ENCODE measurements at places on chromosomes 13 and 19.
A peak's percentile ranks its signal among the peaks of the same experiment; 100 is the strongest.

GRCh38 chr19:34732612-34733211, 1.3 kb upstream of the ZNF181 start:
- no peak for DNase-seq

DNA sequence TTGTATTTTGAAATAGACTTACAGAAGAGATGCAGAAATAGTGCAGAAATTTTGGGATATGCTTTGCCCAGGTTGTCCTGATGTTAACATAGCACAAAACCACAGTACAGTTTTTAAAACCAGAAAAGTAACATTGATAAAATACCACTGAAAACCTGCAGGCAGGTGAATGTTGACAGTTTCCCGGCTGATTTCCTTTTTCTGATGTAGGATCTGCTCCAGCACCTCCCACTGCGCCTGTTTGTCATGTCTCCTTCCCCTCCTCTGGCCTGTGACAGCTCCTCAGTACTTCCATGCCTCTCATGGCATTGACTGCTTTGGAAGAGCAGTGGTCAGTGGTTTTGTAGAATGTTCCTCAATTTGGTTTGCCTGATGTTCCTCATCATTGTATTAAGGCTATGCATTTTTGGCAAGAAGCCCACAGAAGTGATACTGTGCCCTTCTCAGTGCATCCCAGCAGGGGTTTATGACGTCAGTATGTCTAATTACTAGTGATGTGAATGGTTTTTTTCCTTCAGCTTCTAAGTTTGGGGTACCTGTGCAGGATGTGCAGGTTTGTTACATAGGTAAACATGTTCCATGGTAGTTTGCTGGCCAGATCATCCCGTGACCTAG, 31.0 kb downstream of the TDRD12 start:
- DNase-seq = no peak

- no peak for DNase-seq
Observed at GRCh38 chr13:103101901-103102300, 35.7 kb upstream of the SLC10A2 start.

DNA sequence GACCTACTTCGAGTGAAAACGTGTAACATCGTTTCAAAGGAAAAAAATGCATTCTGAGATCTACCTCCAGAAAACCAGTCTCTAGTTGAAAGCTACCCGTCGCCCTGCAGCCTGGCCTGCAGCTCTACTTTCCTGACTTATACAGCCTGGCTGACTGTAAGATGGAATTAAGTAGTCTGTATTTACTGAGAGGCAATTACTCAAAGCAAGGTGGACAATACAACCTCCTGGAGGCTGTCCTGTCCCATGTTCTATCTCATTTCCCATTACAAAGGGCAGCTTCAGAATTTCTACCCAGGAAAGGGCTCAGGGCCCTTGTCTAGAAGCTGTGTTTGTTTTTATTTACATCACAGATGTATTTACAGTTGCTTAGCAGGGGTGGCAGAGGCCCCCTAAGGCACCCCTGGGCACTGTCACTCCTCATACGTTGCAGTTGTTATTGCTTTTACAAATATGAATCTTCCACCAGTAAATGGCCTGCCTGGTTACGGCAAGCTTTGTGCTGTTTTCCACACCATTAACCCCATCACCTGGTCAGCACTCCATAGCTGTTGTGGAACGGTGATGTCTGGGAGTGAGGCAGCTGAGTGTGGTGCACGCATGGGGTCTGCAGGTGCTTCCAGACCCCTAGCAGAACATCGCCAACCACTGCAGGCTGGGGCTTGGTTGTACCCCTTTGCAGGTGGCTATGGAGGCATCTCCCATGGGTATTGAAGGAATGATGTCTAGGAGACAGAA, 46.3 kb upstream of the MTIF3 start:
- no peak for DNase-seq

DNA sequence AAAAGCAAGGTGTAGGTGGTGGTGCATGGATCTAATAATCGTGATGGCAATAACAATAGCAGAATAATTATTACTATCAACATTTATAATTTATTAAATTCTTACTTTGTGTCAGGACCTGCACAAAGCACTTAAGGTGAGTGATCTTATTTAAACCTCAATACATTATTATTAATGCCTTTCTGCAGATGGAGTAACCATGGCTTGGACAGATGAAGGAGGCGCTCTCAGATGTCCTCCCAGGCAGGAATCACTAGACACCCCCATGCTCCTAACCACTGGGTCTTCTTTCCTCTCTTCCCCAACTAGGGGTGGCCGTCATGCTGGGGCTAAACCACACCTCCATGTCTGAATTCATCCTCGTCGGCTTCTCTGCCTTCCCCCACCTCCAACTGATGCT, at the start of gene OR10H2:
Gene OR10H2, plus strand, starts transcription at position 301 of the 400 bp plus-strand sequence. Its CDS starts 20 bp downstream, at position 321.
- no peak for DNase-seq

DNA sequence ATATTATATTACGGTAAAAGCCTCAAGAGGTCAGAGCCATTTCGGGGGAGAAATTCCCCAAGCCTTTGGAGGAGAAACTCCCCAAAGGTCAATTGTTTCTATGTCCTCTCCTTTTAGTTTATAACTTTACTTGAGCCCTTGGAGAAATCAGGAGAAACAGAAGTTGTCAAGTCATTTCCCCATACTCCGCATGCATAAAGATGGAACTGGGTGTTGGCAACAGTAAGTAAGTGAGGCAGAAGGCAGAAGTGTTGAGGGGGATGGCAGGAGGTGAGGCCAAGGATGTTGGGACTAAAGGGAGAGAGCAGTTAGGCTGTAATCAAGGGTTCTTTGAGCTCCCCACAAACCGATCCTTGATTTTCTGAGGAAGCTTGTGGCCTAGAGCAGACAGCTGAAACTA, 307.9 kb downstream of the ENOX1 start:
- no peak for DNase-seq

DNA sequence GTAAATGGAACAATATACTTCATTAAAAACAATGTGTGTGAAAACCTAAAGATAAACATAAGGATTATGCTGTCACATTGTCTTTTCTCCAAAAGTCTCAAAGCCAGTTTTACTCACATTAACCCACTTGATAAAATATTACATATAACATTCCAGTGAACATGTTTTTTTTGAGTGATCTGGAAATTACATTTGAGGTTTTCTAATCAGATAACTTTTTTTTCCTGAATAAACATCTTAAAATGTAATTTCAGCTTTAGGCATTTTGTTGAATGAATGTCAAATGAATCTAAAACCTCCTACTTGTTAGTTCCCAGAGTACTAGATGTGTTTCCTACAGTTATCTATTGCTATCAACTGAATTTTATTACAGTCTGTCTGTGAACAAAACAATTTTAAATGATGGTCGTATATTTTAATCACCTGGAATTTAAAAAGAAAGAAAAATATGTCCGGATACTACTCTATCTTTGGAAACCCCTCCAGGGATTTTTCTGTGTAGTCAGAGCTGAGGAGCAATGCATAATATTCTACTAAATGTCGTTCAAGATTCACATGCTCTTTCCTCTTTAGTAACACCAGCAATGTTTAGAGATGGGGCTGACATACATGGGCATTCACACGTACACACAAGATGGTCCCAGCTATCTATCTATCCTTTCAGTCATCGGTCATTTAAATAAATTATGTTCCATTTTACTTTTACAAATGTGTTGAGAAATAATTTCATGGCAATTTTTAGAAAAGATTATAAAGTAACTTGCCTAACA, 283.9 kb downstream of the KLF12 start:
- no peak for DNase-seq

DNA sequence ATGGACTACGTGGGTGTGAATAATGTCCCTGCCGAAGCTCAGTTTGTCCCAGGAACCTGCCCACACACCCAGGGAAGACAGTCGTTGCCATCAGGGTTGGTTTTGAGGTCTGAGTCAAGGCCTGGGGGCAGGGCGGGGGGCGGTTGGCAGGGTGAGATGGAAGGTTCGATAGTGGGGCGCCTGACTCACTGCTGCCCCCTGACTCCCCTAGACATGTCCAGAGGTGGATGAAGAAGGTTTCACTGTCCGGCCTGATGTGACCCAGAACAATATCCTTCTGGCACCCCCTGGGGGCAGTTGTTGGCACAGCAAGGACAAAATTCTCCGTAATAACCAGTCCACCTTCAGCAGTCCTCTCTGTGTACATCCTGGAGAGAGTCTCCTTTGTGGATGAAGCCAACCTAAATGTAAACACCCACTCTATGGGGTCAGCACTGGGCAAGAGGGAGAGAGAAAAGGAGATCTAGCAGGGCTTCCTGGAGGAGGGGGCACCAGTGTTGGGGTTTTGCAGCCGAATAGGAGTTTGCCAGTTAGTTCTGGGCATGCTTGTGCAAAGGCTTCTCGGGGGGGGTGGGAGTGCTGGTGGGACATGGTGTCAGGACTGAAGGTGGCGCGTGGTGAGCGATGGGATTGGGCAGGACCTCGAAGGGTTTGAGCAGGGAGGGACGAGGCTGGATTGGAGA, 19.6 kb upstream of the B3GNT3 start:
- DNase-seq = peak; percentile 57

DNA sequence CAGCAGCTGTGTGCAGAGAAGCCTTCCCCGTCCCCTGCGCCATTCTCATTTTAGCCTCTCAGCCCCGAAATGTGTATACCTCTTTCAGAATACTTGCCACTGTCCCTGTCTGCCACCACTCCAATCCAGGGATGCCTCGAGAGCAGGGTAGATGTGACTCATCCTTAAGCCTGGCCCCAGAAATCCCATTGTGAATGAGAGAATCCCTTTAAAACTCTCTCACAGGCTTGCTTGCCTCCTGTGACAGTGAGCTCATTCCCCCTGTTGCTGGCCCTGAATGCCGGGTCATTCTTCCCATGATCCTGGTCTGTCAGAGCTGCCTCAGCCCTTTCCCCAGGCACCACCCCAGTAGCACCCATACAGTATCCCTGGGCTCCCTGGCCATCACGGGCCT, 9.6 kb downstream of the AP2A1 start:
- no peak for DNase-seq

- DNase-seq = no peak
Observed at GRCh38 chr13:95752677-95753076, 75.7 kb downstream of the DNAJC3 start.

- DNase-seq = no peak
Observed at GRCh38 chr19:28632371-28633080, 580.4 kb downstream of the UQCRFS1 start.

- no peak for DNase-seq
Observed at GRCh38 chr13:104355041-104355670, 1288.9 kb upstream of the SLC10A2 start.

DNA sequence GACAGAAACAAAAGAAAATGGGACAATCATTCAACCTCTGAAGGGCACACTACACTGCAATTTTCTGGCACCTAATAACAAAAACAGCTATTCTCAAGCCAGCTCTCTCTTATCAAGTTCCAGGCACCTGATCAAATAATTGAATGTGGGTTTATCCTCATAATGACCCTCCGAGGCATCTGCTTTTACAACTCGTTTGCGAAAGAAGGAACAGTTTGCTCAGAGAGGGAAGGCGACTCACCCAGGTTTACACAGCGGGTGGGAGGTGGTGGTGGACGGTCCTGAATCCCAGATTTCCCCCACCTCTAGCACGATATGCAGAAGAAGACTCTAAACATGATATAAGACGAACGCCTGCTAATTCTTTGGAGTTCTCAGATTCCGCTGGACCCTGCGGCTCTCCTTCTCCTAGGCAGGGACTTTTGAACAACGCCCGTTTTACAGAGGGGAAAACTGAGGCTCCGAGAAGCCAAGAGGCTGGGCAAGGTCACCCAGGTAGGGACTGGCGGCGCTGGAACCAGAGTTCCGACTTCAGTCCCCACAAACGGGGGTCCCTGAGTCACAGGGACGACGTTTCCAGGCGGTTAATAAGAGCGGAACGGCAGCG, 641 bp downstream of the SGTA start:
- no peak for DNase-seq

- no peak for DNase-seq
Observed at GRCh38 chr19:14553042-14553938, 18.6 kb downstream of the NDUFB7 start.

DNA sequence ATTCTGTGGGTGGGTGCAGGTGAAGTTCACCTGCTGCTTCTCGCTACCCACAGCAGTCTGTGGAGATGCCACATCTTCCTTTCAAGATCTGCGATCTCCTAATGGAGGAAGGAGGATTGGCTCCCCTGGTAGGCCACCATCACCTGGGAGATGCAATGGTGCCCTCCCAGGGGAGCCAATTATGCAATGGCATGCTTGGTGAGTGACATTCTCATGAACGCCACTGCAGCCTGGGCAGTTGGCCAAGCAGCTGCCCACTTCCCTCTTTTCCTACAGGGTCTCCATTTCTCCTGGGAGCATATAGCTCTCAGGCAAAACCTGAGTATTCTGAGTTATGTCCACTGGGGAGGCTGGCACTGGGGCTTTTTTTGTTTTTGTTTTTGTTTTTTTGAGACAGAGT, 83.5 kb upstream of the KCTD15 start:
- DNase-seq = no peak

- DNase-seq = no peak
Observed at GRCh38 chr19:11475861-11476260, 5.0 kb downstream of the ELAVL3 start.

DNA sequence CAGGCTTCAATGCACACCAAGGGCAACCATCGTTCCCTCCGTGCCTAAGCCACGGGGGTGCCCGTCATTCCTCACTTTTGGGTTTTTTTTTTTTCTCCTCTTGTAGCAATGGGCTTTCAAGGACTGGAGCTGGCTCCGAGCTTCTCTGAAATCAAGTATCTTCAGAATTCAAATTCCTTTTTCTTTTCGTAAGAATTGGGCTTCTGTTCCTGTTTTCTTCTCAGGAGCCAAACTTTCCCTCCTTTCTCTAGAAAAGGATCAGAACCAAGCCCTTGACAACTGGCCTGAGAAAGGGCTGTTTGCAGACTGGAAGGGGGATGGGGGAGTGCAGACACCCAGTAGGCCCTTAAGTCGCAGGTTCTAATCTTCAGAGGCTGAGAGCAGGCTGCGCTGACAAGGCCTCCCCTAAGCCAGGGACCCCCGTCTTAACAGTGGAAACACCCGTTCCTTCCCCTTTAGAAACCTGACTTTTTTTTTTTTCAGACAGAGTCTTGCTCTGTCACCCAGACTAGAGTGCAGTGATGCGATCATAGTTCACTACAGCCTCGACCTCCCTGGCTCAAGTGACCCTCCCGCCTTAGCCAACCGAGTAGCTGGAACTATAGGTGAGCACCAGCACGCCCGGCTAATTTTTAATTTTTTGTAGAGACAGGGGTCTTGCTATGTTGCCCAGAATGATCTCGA, 51.6 kb downstream of the RFX2 start:
- no peak for DNase-seq

- DNase-seq = no peak
Observed at GRCh38 chr19:32358321-32358720, 12.9 kb downstream of the ZNF507 start.

DNA sequence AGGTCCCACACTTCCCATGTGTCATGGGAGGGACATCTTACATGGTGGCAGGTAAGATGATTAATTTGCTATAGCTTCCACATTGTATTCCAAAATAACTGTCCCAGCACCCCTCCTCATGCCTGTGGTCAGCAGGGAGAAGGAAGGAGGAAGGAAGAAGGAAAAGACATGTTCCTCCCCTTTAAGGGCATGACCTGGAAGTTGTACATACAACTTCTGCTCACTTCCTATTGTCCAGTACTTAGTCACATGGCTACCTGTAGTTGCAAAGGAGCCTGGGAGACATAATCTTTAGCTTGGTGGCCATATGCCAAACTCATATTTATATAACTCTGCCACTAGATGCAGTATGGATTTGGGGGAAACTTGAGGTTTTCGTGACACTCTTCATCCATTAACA, 17.6 kb upstream of the CASP14 start:
- no peak for DNase-seq

Data from COLO829 (cell line).